Midbrain (tissue), 1 donor: ENCODE measurements at places on chromosomes 7 and 10.
A peak's percentile ranks its signal among the peaks of the same experiment; 100 is the strongest.

DNA sequence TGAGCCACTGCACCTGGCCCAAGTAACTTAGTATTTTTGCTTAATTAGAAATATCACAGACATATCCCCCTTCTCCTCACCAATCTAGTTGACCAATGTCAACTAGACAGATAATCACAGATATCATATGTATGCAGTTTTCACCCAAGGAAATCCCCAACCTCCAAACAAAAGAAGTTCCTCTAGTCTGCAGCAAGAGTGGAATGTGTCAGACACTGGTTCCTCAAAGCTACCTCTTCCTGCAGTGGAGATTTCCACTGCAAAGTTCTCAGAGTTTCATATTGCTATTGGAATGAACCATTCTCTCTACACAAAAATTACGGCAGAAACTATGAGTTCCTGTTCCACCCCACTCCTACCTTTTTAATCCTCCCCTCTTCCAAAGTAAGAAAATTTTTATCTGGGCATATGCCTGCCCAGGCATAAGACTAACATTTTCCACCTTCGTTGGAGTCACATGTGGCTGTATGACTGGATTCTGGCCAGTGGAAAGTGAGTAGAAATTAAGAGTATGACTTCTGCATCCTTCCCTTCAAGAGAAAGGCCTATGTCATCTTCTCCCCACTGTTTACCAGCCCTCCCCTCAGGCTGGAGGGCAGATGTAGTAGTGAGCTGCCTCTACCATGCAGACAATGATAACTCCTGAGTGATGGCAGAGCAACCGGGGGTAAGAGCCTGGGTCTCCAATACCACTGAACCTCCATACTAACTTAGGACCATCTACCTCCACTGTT is 103.0 kb downstream of the MYOF start:
- no peak for DNase-seq

GRCh38 chr10:18229826-18230225 is 89.6 kb downstream of the CACNB2 start:
- DNase-seq = no peak

DNA sequence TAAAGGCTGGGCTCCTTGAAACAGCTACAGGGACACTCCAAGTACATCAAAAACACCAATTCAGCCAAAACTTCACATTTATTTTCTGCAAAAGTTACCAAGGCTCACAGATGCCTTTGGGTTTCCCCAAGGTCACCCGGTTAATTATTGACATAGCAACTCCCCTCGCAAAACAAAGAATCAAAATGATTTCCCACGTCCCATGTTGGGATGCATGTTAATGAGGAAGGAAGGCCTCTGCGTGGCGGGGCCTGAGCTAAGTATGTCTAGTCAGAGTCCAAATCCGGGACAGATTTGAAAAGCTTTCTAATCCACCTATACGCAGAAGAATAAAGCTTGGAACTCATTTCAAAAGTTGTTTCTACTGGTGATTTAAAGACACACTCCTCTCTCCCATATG is 535 bp upstream of the TMEM72 start:
- no peak for DNase-seq

DNA sequence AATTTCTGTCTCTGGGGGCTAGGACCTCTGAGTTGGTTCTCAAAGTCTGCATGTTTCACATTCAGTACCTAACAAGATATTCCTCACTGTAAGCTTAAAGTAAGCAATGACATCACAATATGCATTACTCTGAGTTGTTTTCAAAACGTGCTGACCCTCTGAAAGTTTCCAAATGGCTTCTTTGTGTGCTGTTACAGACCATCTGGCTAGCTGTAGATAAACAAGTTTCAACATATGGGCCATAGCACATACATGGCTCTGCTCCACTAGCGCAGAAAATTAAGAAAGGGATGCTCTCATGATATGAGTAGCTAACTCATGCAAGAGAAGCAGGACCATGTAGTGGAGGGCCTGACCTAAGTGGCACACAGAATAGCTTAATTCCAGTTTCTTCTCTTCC is 119.0 kb downstream of the HTR7 start:
- DNase-seq = no peak

- no peak for DNase-seq
These were observed 490.0 kb upstream of the PHF14 start for GRCh38 chr7:10483671-10484070.

GRCh38 chr10:99520040-99520846 is 12.5 kb upstream of the NKX2-3 start:
- DNase-seq = no peak

DNA sequence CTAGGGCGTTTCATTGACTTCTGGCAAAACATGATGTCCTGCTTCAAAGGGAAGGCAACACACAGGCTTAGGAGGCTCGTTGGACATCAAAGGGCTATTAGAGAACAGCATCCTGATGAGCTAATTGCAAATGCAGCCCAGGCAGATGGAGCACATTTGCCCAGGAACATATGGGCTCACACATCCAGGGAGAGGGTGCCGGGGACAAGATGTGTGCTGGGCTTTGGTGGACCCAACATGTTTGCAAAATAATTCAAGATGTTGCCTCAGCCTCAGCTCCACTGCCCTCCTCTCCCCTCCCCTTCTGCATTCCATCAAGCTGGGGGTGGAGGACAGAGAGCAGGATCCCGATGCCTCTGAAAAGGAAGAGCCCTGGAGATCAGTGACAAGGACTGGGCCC is 217.1 kb upstream of the ZMIZ1 start:
- no peak for DNase-seq

- DNase-seq = no peak
These were observed 36.8 kb upstream of the NUB1 start for GRCh38 chr7:151304856-151305255.

DNA sequence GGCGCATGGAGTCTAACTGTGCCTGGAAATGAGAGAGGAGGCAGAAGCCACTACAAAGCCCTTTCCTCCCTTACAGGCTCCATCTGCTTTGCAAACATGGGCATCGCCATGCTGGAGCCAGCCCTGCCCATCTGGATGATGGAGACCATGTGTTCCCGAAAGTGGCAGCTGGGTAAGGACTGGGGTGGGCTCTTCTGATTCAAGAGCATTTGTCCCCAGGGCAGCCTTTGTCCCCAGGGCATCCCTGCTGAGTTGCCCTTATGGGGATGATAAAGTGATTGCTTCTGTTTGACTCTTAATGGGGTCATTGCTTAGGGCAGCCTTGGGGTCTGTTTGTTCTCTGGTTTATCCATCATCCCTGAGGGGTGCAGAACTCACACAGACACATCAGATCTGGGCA is 16.8 kb downstream of the SLC18A2 start:
- no peak for DNase-seq

DNA sequence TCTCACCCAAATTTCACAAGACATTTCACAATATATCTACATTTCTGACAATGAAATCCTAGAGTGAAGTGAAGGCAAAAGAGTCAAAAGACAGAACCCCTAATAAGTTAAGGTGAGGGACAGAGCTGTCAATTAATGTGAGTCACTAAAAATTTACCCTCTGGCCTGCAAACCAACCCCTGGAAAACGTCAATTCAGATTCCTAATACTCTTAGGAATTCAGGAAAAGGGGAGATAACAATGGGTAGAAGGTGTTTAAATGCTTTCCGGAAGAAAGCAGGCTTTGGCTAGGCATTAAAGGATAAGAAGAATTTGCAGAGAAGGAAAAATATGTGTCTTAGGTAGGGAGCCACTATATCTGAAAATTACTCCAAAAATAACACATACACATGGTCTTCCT is 299.6 kb downstream of the INHBA start:
- no peak for DNase-seq

- DNase-seq = peak; percentile 14
These were observed 852.7 kb upstream of the PHF14 start for GRCh38 chr7:10120936-10121335.

DNA sequence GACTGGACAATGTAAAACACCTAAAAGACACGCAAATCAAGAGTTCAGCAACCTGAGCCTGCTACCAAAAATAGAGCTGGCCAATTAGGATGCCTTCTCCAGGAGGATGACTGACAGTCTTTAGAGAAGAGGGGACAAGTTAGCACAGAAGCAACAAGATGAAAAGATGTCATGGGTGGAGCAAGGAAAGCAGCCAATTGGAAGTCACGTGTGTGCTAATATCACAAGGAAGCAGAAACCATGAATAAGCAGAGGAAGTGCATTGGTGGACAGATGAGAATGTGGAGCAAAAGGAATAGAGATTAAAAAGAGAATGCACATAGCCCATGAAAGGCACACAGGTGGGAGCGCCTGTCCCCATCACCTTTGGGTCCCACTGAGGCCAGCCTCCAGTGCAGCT is 148.1 kb downstream of the SLC25A13 start:
- DNase-seq = peak; percentile 43

- no peak for DNase-seq
These were observed 28.4 kb downstream of the LAMB4 start for GRCh38 chr7:108101759-108102158.

GRCh38 chr10:124164264-124164663 is 70.9 kb upstream of the CHST15 start:
- DNase-seq = no peak

GRCh38 chr7:29278337-29279069 is 83.9 kb downstream of the CHN2 start:
- DNase-seq = no peak

GRCh38 chr10:78777466-78777865 is 291.3 kb upstream of the ZMIZ1 start:
- peak; percentile 82 for DNase-seq

- no peak for DNase-seq
These were observed 18.2 kb downstream of the TSPAN33 start for GRCh38 chr7:129162732-129163131.

- DNase-seq = no peak
These were observed 464.5 kb downstream of the GRID1 start for GRCh38 chr10:85902051-85902450.

- no peak for DNase-seq
These were observed 27.7 kb downstream of the CUL1 start for GRCh38 chr7:148726385-148726784.

DNA sequence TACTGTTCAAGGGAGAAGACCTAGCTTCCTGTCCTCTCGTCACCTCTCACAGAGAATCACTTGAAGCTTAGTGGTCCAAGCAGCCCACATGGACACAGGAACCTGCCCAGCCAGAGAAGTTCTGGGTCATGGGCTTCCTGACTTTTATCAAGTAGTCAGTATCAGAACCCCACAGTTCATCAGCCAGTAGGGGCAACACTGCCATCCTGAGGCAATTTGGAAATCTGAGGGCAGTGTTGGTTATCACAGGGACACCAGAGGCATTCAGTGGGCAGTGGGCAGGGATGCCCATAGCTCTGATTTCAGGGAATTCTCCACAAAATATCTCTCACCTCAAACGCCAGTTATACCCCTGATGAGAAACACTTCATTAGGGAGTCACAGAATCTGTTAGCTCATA is 22.5 kb upstream of the MGAM2 start:
- no peak for DNase-seq

GRCh38 chr7:115679976-115680375 is 350.6 kb downstream of the TFEC start:
- DNase-seq = peak; percentile 12

GRCh38 chr7:816751-817671 is 15.3 kb upstream of the SUN1 start:
- DNase-seq = no peak

GRCh38 chr10:96473866-96474265 is 39.9 kb downstream of the TLL2 start:
- no peak for DNase-seq

DNA sequence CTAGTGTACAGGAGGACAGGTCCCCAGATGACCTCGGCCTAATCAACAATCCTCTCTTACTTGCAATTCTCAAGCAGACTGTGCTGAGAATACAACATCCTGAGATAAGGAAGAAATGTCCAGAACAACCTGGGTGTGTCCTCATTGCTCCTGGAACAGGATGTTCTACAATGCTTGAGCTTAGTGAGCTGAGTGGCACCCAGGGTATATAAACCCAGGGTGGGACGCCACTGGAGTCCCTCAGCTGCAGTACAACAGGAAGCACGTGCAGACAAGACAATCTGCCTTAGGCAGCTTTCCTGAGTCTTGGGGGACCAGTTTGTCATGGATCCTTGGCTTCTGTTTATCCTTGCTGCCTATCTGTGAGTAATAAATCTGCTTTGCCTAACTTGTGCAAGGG is 27.7 kb upstream of the SLC25A13 start:
- no peak for DNase-seq

- no peak for DNase-seq
These were observed 10.5 kb upstream of the PPIF start for GRCh38 chr10:79336739-79337138.

- DNase-seq = no peak
These were observed 103.7 kb upstream of the RELN start for GRCh38 chr7:104093127-104093526.

GRCh38 chr7:116167177-116167576 is 43.2 kb upstream of the TES start:
- no peak for DNase-seq

- no peak for DNase-seq
These were observed 1.6 kb downstream of the FAM53B start for GRCh38 chr10:124742413-124743190.

DNA sequence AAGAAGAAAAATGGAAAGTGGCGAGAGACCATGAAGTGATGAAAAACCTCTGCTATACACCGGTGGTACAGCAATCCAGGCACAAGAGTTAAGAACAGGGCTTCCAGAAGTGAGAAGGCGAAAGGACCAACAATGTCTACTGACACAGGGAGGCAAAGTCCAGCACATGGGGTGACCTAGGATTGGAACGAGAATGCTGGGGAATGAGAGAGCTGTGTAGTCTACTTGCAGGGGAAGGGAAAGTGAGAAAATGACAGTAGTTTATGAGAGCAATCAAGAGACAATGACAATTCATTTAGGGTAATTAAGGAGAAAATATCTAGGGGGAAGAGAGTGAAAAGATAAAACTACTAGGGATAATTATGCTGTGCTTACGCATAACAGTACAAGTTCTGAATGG is 169.2 kb downstream of the SLC25A13 start:
- no peak for DNase-seq

DNA sequence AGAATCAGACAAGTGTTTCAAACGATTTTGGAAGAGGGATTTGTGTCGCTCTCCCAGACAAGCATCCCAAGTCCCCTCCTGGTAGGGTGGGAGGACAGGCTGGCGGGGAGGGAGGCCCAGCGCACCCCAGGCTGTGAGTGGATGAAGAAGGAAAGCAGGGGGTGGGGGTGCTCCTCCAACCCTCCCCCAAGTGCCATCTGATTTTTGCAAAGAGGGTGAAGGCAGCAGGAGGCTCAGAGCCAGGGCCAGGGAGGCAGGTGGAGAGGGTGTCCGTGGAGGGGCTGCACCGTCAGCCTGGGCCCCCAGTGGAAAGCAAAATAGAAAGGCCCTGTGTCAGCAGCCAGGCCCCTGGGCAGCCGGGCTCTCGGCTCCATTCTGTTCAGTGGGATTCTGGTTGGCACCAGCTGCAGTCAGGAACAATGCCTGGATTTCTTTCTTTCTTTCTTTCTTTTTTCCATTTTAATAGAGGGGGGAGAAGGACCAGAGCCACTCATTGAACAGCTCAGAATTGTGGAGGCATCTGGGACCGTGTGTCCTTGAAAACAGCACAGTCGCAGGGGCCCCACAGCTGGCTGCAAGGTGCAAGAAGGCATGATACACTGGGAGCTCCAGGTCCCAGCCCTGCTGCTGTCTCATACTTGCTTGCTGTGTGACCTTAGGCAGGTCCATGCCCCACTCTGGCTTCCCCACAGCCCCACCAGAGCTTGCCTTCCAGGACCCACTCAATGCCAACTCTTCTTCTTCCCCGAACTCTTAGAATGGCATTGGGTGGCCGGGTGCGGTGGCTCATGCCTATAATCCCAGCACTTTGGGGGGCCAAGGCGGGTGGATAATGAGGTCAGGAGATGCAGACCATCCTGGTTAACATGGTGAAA is 7.1 kb upstream of the ZMIZ1 start:
- peak; percentile 45 for DNase-seq

- DNase-seq = no peak
These were observed 67.3 kb downstream of the AFAP1L2 start for GRCh38 chr10:114336823-114337509.
